ENCODE measurements at places on chromosomes 12 and 14.

DNA sequence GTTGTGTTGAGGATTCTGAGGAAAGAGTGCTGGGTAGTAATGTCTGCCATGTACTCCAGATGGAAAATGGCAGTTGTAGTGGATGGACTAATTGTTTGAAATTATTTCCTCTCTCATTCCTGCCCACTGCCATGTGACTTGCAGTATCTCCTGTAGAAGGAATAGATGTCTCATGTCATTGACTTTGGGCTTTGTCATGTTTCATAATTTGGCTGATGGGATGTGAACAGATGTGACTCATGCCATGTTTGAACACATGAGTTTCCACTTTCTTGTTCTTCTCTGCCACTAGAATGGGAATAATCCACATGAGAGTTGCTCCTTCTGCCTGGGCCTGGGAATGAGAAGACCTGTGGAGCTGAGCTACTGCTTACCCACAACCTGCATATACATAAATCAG, 2.4 kb upstream of the CALCOCO1 start:
- no peak for DNase-seq

DNA sequence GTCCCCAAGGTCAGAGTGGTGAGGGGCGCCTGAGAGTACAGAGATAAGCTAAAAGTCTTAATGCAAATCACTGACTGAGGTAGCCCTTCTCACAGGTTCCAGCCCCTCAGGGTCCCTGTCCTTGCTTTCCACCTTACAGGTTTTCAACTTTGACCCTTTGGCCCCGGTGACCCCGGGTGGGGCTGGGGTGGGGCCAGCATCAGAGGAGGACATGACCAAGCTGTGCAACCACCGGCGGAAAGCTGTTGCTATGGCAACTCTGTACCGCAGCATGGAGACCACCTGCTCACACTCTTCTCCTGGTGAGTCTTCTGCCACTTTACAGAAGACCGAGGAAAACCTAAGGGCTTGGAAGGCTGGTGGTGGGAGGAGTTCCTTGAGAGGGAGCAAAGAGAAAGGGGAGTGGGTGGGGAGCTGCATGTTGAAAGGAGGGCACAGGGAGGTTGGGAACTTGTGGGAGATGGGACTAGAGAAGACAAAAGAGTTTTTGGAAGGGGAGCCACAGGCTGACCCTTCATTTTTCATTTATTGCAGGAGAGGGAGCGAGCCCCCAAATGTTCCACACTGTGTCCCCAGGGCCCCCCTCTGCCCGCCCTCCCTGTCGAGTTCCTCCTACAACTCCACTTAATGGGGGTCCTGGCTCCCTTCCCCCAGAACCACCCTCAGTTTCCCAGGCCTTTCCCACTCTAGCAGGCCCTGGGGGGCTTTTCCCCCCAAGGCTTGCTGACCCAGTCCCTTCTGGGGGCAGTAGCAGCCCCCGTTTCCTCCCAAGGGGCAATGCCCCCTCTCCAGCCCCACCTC, 2.4 kb downstream of the MBD6 start:
- DNase-seq, result no peak

DNA sequence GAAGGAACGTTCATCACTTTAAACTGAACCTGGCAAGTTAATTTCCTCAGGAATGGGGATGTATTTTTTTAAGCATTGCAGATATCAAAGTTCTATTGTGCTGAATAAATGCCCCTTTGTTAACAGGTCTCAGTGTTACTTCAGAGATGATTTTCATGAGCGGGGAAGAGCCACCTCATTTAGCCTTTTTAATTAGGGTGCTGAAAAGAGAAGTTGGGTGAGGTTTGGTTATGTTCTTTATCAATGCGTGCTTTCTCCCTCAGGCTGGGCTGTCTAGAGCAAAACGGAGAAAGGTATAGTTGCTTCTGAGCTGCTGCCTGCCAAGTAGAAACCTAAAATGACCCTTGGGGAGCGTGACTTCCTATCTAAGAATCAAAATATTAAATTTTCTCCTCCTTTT, 8.0 kb upstream of the HIP1R start:
- no peak for DNase-seq

- DNase-seq, result peak; percentile 43
Measured at GRCh38 chr12:60489071-60489470, 893.2 kb downstream of the SLC16A7 start.

- peak; percentile 86 for DNase-seq
Measured at GRCh38 chr14:23588884-23589598, 10.5 kb upstream of the JPH4 start.

DNA sequence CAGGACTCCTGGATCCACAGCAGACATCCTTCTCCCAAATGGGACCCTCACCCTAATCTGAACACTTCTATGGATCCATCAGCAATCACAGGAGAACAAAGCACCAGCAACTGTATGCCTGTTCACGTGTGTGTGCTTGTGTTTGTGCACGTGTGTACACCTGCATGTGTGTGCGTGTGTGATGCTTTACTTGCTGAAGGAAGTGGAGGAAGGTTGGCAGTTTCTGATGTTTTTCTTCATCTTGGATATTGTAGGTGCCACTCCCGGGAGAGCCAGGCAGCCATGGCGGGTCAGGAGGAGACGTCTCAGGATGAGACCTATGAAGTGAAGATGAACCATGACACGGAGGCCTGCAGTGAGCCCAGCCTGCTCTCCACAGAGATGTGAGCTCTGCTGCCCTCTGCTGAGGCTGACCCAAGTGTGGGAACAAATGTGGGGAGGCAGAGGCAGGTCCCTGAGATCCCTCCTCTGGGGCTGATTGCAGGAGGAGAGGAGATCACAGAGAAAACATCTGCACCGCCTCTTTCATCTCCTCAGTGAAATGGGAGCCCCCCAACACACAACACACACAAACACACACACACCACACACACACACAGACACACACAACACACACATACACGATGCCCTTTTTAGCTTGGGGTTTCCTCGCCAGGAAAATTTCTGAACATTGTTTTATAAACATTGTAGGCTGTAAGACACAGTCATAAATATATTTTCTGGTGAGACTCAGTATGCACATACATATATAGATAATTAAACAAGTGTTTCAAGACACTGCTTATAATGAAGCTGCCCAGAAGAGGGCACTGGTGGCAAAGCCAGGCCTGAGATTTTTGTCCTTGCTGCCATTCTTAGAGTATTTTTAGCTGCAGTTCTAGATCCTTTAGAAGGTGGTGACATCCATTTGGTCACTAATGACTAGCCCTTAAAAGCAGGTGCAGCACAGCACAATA, 112.2 kb upstream of the FKBP4 start:
- DNase-seq, result peak; percentile 53

DNA sequence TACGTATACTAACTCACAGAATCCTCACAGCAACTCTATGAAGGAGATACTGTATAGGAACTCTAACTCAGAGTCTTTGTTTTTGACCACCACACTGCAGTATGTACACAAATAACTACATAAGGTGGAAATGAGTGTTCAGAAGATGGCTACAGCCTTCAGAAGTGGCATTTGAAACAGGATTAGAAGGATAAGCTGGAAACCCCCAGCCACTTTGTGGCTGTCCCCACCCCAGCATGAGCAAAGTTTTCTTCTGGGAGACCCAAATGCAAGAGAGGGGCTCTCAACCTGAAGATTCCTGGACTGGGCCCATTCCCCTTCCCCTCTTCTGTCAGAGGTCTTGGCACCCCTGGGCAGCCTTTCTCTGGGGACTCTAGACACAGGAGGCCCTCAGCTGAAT, 43.2 kb upstream of the PNMA1 start:
- DNase-seq, result no peak

GRCh38 chr14:97196336-97196735, 399.2 kb downstream of the VRK1 start:
- no peak for DNase-seq

- DNase-seq, result peak; percentile 52
Measured at GRCh38 chr12:30823156-30823699, 68.5 kb upstream of the CAPRIN2 start.

GRCh38 chr14:103214461-103214958, 91.2 kb downstream of the TNFAIP2 start:
- DNase-seq, result no peak

DNA sequence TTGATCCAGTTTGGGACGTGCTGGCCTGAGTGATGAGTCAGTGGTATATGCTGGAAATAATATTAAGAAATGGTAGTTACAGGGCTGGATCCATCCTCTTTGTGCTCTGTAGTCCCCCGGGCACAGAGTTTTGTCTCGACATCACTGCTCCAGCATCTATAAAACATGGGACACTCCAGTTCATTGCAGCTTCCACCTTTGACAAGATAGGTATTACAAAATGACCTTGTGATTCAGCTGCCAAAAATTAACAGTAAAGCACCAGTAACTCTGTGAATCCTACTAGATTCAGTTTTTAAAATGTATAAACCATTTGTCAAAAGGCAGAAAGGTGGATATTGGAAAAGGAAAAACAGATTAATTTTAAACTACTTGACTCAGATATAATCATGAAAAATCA, 14.6 kb upstream of the GNG2 start:
- peak; percentile 37 for DNase-seq

DNA sequence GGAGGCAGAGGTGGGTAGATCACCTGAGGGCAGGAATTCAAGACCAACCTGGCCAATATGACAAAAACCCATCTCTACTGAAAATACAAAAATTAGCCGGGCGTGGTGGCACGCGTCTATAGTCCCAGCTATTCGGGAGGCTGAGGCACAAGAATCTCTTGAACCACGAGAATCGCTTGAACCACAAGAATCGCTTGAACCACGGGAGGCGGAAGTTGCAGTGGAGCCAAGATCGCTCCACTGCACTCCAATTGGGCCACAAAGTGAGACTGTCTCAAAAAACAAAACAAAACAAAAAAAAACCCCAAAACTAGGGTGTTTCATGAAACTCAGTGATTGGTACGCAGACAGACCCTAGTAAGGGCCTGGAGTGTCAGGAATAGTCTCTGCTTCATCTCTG, 6.4 kb upstream of the ARF6 start:
- DNase-seq, result no peak

DNA sequence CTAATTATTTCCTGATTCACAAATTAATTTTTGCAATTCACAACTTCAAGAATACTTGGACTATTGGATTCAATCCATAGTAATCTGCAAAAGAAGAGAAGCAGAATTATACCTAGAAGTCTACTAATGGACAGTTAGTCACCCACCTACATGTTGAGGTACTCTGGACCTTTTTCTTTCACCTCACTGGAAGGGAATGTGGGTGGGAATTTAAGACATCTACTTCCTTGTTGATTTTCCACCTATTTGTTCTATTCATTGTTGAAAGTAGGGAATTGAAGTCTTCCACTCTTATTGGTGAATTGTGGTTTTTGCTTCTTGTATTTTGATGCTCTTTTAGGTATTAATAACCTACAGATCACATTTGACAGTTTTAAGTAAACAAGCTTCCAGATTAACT, 11.0 kb downstream of the RESF1 start:
- DNase-seq, result no peak

GRCh38 chr14:100677554-100678468, 48.9 kb upstream of the DLK1 start:
- peak; percentile 58 for DNase-seq

- DNase-seq, result no peak
Measured at GRCh38 chr12:94127239-94128131, 20.9 kb upstream of the PLXNC1 start.

- no peak for DNase-seq
Measured at GRCh38 chr12:104469066-104469465, 12.3 kb downstream of the CHST11 start.

DNA sequence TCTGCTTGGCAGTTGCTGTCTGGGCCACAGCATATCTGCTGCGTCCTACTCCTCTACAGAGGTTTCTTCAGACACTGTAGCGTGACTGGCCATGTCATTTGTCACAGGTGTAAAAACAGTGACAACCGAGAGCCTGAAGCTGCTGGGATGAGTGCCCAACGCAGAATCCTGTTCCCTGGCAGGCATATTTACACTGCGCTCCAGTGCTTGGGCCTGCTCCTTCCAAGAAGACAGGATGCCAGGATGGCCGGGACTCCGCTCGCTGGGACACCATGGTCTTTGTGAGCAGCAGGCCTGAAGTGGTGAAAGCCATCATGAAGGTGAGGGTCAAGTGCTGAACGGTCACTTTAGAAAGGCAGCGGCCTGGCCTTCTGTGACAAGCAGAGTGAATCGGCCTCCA, 171.4 kb downstream of the EMP1 start:
- no peak for DNase-seq

- DNase-seq, result no peak
Measured at GRCh38 chr12:49972129-49972528, 618 bp upstream of the AQP6 start.

DNA sequence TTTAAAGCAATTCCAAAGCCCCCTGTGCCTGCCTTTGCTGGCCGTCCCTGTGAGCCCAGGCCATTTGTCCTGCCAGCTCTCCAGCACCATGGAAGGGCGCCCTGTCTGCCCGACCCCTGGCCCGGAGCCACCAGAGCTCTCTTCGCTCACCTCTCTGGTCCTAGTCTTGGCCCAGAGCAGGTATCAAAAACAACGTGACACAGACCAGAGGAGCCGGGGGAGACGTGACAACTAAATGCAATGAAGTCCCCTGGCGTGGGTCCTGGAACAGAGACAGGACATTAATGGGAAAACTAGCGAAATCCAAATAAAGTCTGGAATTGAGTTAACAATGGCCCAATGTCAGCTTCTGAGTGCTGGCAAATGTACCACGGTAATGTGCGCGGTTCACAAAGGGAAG, 83.2 kb upstream of the DIO3 start:
- no peak for DNase-seq

- DNase-seq, result no peak
Measured at GRCh38 chr14:22491683-22492621, 97.1 kb downstream of the DAD1 start.

DNA sequence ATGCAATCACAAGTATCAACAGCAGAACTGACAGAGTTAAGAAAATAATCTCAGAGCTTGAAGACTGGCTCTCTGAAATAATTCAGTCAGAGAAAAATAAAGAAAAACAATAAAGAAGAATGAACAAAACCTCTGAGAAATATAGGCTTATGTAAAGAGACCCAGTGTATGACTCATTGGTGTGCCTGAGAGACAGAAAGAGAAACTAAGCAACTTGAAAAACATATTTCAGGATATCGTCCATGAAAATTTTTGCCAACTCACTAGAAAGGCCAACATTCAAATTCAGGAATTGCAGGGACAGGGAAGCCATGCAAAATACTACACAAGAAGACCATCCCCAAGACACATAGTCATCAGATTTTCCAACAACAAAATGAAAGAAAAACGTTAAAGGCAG, 56.2 kb downstream of the APOBEC1 start:
- peak; percentile 9 for DNase-seq

GRCh38 chr12:67710582-67710981, 62.0 kb downstream of the DYRK2 start:
- DNase-seq, result peak; percentile 46

DNA sequence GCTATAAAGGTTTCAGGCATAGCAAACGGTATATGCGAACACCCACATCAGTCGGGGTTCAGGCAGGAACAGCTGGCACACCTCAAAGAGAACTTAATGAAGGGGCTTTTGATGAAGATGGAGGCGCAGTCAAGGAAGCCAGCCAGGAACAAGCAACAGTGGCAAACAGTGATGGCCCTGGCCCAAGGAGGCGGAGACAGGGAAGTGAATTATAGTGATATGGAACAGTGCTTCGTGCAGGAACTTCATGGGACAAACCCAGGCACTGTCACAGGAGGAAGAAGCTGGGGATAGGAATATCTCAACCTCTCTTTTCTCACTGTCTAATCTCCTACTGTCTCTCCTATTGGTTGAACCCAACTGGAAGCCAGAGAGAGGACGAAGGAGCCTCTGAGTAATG, 328.3 kb downstream of the AACS start:
- no peak for DNase-seq

- no peak for DNase-seq
Measured at GRCh38 chr14:33962016-33962415, 11.1 kb upstream of the EGLN3 start.

- no peak for DNase-seq
Measured at GRCh38 chr12:88142610-88142991, 494 bp downstream of the TMTC3 start.

Measured in fibroblast of skin of right biceps (primary cell).